ENCODE measurements at places on chromosomes 2 and 18.

DNA sequence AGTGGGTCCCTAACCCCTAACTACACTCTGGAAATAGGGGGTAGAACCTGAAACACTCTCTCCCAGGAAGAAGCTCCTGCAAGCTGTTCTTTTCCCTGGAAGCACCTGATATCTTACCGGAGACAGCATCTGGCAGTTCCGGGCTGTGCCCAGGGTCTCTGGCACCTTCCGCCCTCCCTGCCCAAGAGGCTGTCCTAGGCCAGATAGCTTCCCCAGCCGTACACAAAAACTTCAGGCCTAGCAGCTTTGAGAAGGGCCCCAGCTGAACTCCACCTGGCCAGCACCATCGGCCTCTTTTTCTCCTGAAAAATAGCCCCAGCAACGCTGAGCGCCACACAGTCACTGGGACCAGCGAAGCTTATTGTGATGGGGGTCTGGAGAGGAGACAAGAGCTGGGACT, 9.7 kb downstream of the OSR1 start:
- no peak for DNase-seq

- DNase-seq, result no peak
These were observed 4.9 kb upstream of the TMEM200C start for GRCh38 chr18:5900262-5900661.

GRCh38 chr18:36547544-36547943, 250.0 kb downstream of the FHOD3 start:
- DNase-seq, result peak; percentile 77

- no peak for DNase-seq
These were observed 141.4 kb downstream of the BCL2 start for GRCh38 chr18:63177919-63178821.

- no peak for DNase-seq
These were observed 164.6 kb downstream of the SEPTIN10 start for GRCh38 chr2:109448946-109449788.

GRCh38 chr2:189498205-189498604, 56.9 kb downstream of the WDR75 start:
- DNase-seq, result no peak

DNA sequence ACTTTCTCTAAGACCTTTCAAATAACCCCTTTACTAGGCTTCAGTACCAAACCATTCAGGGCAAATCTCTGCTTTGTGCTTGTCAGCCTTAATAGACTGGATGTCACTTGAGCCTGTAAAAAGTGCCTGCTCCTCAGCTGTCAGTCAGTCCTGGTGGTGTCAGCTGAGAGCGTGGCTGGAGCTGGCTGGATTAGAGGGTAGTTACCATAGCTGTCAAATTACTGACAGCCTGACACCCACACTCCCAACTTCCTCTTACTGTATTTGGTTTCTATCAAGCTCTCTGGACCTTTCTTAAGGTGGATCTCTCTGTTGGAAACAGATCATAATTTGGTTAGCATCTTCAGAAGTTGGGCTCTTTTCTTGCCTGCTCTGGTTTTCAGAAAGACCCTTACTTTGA, 371.4 kb upstream of the ATP5MC3 start:
- DNase-seq, result no peak

DNA sequence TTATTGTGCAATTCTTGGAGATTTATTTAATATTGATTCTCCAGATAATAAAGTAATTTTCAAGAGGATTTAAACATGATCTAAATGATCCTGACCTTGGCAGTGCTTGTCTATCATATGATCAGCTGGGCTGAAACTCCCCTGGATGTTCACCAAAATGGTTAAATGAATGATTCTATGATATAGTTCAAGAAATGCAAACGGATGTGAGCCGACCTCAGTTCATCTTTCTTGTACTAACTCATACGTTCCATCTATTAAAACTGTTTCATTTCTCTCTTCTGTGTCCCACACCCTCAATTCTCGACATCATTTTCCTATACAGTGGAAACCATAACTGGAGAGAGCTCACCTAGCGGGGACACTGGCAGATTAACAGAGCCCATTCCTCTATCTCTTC, 281.7 kb upstream of the CCDC68 start:
- no peak for DNase-seq

GRCh38 chr2:238396663-238397062, 30.1 kb upstream of the ASB1 start:
- no peak for DNase-seq

GRCh38 chr18:55401638-55402191, 186.3 kb downstream of the TCF4 start:
- no peak for DNase-seq

DNA sequence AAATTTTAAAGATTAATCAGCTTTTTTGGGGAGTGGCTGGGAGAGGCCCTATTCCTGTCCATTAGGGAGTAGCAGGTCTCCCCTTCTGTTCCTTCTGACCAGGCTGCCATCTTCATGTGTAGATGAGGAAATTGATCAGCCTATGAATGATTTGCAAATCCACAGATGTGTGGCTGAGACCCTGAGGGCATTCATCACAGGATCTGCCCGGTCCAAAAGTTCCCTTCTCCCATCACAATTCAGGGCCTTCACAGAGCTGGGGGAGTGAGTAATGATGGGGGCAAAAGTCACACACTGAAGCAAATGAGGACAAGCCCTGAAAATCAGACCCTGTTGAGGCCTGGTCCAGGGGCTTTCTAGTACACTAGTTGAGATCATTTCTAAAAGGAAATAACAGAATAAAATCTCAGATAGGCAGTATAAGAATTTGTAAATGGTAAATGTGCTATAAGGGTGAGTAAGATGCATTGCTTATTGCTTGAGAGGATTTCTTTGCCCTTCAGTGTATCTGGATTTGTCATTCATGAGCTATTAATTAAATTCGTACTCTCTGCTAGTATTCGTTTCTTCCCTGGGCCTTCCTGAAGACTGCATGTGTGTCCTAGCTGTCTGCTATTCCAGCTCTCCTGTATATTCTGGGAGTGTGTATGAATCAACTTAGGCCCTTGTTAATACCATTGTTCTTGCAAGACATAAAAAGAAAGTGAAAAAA, 53.2 kb downstream of the SETBP1 start:
- no peak for DNase-seq

DNA sequence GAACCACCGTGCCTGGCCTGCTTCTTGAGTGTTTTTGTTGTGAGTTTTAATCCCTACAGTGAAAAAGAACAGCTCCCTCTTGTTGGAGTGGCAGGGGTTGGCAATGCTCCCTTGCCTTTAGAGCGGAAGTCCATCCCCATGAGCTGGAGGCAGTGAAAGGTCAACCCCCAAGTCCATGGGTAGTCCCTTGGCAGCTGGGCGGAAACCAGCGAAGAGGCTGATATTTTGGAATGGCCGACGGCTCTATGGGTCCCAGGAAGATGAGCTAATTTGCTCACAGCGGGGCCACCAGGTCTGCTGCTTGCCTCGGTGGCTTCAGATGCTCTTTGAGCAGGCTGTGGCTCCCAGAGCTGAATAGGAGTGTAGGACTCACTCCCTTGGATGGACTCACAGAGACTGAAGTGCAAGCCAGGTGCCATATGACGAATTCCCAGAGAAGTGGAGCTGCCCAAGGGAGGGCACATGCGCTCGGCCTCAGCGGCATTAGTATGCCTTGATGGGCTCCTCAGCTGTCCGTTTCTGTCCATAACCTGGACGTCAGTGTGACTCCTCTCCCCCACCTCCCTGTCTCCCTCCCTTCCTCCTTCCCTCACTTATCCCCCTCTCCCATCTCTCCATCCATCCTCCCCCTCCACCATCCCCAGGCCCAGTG, 25.4 kb upstream of the RHOB start:
- DNase-seq, result no peak

GRCh38 chr2:134727385-134727784, 8.6 kb upstream of the TMEM163 start:
- no peak for DNase-seq

- no peak for DNase-seq
These were observed 254.6 kb downstream of the CDH20 start for GRCh38 chr18:61587865-61588264.

DNA sequence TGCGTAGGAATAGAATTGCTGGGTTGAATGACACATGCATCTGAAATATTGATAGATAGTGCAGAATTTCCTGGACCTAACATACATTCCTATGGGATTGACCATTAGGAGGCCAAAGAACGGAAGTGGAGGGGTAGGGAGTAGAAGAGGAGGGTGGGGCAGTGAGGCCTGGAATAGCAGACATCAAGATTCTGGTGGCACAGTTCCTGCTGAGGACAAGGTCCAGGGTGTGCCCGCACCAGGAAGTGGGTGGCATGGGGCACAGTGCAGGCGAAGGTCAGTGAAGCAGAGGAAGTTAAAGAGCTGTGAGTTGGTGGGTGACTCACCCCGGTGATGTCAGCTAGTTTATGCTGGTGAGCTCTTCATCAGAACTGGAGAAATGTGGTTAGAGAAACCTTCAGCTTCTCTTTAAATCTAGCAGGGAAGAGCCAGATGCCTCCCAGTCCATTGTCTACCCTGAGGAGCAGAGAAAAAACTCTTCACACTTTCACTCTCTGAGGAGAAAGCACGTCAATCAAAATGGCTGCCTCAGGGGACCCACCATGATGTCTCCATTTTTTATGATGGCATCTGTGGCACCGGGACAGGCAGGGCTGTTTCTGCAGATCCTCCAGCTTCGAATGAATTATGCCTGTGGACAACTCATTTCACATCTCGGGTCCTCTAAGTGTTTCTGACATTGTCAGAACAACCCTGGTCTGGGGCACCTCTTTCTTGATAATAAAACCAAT, 55.9 kb upstream of the CTLA4 start:
- DNase-seq, result no peak

DNA sequence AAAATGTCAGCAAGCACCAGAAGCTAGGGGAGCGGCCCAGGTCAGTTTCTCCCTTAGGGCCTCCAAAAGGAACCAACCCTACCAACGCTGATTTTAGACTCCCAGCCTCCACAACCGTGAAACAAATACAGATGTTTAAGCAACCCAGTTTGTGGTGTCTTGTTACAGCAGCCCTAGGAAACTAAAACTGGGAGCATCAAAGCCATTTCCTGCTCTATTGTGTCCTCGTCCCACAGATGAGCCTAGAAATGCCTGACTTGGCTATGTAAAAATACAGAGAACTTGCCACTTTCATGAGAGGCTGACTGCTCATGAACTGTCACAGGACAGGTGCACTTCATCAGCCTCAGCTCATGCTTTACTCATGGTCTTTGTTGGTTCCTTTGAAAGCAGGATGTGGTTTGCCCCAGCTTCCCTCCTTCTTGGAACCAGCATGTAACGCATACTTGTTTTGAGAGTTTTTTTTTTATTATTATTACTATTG, 97.6 kb upstream of the SLC39A10 start:
- DNase-seq, result no peak

DNA sequence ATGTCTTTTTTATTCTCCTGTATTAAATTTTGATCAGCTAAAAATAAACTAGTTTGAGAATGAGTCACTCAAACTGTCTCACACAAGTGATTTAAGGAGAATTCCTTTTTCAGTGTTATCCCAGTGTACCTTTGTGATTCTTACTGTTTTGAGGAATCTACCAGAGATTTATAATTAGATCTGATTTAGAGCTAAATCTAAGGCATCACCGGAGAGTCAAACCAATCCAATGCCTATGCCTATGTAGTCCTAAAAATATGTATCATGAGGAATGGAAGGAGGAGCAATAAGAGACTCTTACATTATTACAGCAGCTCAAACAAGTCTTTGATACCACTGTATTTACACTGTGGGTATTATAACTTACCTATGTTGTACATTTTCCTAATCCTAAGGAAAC, 63.4 kb upstream of the CYP20A1 start:
- DNase-seq, result no peak

DNA sequence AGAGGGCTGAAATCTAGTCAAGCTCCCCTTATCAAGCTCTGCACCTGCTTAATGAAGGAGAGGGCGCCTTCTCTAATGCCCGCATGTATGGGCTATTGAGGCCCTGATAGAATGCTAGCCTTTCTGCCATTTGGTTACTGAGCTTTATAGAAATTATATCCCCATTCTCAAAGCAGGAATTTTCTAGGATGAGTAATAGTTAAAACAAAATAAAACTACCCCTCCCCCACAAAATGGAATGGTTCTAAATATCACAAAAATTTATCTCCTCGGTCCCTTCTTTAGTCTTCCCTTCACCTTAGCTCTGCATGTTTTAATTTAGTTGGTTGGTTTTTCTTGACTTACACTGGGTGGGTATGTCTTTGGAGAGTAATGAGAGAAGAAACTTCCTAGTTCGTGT, 37.7 kb downstream of the CD28 start:
- no peak for DNase-seq

- DNase-seq, result no peak
These were observed 49.8 kb downstream of the USP34 start for GRCh38 chr2:61420991-61421544.

GRCh38 chr2:232393556-232393955, 13.1 kb upstream of the ALPG start:
- DNase-seq, result no peak

- no peak for DNase-seq
These were observed 23.0 kb downstream of the STK39 start for GRCh38 chr2:168224346-168224745.

DNA sequence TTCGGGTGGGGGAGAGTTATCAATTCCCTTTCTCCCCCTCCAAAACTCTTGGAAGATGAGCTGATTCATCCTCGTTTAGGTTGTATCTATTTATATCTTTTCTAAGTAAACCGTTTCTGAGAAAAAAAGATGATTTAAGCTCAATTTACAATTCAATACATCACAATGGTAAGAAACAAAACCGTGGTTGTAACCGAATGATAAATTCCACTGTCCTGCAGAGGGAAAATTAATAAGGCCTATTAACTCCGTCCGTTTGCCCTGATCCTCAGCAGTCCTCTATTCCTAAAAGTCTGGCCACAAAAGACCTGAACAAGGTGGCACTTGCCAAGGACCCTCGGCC, 286.2 kb downstream of the TCF4 start:
- no peak for DNase-seq

DNA sequence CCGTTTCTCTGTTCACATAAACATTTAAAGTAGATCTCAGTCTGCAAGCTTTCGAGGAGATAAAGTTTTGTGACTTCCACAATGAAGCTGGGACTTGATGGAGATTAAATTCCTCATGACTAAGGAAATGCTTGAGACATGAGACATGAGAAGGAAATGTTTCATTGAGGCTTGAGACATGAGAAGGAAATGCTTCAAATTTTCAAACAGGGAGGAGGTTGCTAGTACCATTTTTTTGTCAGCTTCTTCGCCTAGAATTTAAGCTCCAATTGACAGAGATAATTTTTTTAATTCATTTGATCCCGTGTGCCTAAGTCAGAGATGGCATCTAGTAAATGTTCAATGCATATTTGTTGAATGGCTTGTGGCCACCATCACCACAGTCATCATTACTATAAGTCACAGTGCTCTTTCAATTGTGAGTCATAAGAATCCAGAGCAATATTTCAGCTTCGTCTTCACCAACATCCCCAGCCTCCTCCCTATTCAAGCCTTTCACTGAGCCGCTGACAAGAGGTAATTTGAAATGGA, 543 bp upstream of the MARCHF4 start:
- DNase-seq, result no peak

- DNase-seq, result no peak
These were observed 42.0 kb downstream of the NDUFA10 start for GRCh38 chr2:239983004-239983778.
